Stimulated activated CD4-positive, alpha-beta T cell treated with anti-CD3 and anti-CD28 coated beads, Interleukin-4, amount 100 ng/mL, for 24 hours (primary cell): ENCODE measurements at places on chromosomes 12 and 14.

DNA sequence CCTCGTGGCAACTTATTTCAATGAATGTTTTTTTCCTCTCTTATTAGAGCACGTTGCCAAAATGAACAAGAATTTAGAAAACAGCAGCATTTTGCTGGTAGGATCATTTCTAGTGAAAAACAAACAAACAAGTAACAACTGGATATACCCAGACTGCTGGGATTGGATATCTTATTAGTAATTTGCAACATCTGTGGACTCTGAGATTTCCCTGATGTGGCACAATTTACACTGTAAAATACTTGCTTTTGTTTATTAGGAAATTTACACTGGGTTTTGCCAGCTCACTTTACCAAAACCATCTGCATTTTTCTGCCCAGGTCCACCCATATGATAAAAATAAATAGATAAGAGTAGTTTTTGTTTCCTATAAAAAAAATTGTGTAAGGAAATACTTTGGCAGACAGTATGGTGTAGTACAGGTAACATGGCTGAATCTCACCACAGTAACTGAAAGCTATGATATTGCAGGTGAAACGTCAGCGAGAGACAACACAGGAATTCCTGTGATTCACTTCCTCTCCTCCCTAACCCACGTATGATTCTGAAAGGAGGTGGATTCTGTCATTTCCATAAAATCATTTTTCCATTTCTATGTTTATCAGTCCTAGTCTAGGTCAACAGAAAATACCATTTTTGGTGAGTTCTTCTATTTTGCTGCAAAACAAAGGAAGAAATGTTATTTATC is 176.2 kb upstream of the NOVA1 start:
- DNase-seq = no peak

GRCh38 chr14:69647213-69647612 is 35.8 kb downstream of the SUSD6 start:
- DNase-seq = no peak

DNA sequence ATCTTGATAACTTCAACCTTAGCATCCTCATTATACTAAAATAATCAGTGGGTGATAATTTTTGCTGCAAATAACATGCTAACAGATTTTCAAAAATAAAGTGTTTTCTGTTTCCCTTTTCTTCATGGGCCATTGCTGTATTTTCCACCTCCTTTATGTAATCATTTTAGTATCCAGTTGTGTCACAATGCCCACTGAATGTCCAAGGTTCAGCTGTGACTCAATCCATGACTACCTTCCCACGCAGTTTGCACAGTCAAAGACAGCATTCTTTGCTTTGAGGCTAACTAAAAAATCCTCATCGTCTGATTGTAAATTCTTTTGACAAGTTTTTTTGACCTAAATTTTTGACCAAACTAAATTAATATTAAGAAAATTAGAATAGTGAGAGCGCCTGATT is 474.1 kb downstream of the FLRT2 start:
- DNase-seq = no peak

- DNase-seq = no peak
These were observed 173.3 kb upstream of the PARP11 start for GRCh38 chr12:4046495-4046840.
